Neuronal stem cell (in vitro differentiated cells): ENCODE measurements at places on chromosomes 2 and 18.

GRCh38 chr18:43592269-43592668 lies 315.0 kb upstream of the SYT4 start:
- DNase-seq: no peak

DNA sequence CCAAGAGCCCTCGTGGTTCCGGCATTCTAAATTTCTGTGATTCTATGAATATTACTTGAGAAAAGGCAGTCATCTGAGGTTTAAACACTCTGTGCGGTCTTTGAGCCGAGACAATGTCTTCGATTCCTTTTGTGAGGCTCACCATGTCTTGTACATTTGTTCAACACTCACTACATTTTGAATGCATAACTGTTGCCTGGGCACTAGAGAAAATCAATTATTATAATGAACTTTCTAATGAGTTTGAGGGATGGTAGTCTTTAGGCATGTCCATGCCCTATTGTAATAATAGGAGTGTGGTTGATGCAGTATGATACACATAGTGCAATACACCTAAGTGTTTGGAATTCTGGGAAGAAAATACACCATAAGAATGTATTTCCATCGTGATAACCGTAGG lies 703.4 kb downstream of the MBD2 start:
- no peak for DNase-seq

GRCh38 chr2:29260142-29260772 lies 145.0 kb downstream of the CLIP4 start:
- no peak for DNase-seq

DNA sequence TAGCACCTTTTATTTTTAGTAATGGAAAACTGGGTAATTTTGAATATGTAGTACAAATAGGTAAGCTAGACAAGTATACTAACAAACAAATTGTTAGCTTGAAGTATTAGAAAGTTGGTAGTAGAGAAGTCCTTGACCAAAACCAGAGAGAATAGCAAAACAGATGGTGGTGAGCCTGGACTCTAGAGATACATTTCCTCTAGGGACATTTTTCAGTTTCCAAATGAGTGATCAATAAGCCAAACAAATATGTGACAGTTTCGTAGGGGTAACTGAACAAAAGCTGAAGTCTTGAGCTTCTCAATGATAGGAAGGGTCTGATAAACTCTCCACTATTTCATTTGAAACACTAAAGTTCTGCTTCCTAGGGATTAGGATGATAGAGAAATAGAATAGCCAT lies 692.0 kb upstream of the FAM98A start:
- DNase-seq: no peak

GRCh38 chr2:149725234-149725633 lies 137.7 kb upstream of the MMADHC start:
- DNase-seq: no peak

DNA sequence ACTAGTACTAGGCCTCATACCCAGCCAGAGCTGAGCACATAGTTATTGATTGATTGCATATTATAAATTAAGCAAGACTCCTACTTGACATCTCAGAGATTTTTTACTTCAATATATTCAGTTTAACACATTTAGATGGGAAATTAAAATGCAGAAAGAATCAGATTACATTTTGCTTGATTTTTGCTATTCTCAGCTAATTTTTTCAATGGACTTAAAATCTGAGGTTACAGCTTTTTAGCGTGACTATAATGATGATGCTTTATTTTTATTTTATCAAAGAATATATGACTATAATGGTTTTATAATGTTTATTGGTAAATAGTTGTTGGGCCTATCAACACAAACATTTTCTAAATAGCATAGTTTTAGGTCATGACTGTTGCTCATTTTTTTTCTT lies 493.0 kb upstream of the CNTNAP5 start:
- DNase-seq: no peak

- DNase-seq: no peak
Measured at GRCh38 chr2:137946227-137946626, 18.0 kb upstream of the HNMT start.

GRCh38 chr18:58819051-58819450 lies 45.6 kb upstream of the ZNF532 start:
- DNase-seq: no peak

DNA sequence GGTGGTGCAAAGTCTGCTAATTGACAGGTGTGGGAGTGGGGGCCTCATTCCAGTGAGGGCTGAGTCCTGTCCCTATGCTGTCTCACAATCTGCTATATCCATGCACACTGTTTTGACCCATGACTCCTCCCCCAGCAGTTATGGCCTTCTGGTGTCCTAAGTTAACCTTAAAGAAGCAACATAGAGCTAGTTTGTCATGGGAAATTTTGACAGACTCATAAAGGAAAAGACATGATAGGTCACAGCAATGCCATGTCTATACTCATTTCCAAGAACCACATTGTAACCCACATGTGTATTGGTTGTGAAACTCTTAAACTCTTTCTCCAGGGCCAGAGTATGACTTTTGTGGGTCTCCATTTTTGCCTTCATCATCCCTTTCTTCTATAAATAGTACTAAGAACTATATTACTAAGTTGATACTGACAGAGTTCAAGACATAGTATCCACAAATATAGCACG lies 78.2 kb upstream of the SLC1A4 start:
- no peak for DNase-seq

GRCh38 chr2:237445611-237446337 lies 31.8 kb upstream of the COL6A3 start:
- DNase-seq: no peak

DNA sequence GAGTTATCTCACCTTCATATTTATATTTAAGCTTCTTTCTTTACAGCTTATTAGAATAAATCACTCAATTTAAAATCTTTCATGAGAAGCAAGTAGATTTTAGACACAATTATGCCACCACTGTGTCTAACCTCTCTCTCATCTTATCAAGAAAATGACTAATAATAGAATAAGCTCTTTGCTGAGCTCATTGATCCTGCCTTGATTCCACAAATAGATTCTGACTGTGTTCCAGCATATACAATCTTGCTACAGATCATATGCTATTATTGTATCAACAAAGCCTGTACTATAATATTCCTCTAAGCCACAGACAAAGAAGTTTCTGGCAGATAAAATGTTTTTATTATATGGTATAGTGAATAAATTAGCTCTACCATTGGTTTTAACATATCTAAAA lies 168.7 kb upstream of the GULP1 start:
- DNase-seq: no peak

- no peak for DNase-seq
Measured at GRCh38 chr2:24461685-24462084, 29.4 kb upstream of the NCOA1 start.

- peak; percentile 70 for DNase-seq
Measured at GRCh38 chr2:241354668-241355658, 1.1 kb upstream of the FARP2 start.

DNA sequence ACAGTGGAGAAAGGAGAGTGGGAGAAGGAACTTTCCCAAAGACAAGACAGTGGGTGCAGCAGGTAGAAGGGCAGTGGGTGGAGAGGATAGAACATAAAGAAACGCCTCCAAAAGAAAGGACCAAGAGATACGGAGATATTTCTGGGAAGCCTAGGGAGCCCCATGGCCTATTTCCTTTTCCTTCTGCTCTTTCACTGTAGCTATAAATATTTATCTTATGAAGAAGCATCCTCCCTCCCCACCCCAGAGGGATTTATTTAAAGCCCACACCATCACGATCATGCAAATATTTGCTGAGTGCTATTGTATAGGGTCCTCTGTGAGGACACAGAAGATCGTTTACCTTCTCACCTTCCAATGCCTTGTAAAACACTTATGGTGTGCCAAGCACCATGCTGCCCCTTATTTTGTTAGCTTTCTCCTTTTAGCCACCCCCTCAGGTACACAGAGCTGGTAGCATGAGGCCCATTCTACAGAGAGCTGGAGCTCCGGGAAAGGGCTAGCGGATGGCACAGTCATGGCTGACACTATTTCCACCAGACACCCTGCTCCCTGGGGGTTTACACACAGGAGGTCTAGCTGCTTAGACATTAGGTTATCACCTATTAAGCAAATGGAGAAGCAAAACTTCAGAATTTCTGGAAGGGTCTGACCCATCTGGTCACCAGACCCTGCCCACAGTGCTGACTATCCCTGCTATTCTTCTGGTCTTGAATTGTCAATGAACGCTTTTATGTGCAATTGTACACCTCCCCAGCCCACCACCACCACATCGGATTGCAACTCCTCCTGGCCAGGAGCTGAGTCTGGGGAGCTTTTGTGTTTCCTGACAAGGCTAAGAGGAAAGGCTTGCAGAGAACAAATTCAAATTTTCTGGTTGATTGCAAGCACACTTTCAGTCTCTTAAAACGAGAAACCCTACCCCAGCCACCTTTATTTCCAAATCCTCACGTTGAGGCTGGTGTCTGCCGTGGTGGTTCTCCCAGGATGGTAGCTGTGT lies 91.8 kb upstream of the KLF7 start:
- DNase-seq: no peak

DNA sequence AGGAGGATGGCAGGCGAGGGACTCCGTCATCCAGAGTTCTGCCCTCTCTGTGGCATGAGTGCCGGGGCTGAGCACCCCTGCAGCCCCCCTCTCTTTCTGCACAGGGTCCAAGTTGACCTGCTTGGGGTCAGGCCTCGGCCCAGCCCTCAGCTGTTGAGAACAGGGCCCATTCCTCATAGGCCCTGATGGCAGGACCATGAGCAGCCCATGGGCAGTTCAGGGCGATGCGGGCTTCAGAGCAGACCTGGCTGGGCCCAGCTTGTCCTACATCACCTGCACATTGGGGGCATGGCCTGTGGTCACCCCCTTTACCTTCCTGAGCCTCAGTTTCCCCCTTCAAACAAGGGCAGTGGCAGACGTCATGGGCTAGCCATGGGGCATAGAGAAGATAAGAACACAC lies 238.1 kb downstream of the SEPTIN10 start:
- no peak for DNase-seq

- no peak for DNase-seq
Measured at GRCh38 chr18:34707670-34708069, 2.4 kb upstream of the DTNA start.

DNA sequence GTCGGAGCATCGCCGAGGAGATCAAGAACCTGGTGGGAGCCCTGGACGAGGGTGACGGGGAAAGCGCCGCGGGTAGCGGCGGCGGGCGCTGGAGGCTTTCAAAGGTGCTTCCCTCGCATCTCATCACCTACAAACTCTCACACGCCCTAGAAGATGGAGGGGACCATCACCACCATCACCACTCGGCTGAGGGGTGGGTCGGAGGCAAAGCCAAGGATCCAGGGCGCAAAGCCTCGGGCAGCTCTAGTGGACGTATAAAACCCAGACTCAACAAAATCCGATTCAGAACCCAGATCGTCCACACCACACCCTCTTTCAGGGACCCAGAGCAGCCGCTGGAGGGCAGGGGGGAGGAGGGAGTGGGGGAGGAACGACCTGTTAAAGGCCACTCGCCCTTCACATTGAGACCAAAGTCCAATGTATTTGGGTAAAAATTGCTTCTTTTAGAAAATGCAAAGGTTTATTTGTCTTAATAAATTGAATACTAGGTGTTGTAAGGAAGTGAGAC lies 1.5 kb downstream of the SOWAHC start:
- no peak for DNase-seq

DNA sequence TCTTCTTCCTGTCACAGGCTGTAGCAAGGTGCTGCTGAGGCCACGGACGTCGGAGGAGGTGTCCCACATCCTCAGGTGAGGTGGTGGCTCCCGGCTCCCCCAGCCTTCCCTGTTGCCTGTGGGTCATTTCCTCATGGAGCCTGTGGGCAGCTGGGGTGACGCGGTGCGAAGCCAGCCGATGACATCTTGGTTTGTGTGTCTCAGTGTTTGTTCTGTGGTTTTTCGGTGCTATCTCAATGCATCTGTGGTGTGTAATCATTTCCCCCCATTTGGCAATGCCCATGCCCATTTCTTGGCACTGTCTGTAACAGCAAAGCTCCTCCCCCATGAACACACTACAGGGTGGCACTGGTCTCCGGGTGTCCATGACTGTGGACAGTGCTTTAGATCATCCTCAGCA lies 6.6 kb downstream of the D2HGDH start:
- DNase-seq: no peak

GRCh38 chr2:170747921-170748320 lies 22.3 kb upstream of the ERICH2 start:
- DNase-seq: no peak

DNA sequence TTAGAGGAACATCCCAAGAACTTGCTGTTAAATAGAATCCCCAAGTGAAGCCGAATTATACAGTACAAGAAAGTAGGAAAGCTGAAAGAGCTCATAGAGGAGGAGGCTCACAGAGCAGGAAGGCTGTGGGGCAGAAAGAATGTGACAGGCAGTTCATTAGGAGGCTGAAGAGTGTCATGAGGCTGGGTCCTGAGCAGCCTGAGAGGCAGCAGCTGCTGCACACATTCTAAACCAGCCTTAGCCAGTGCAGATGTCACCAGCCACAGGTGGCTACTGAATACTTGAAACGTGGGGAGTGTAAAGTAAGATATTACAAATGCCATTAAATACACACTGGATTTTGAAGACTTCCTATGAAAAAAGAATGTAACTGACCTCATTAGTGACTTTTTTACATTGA lies 490.2 kb upstream of the KLHL29 start:
- DNase-seq: peak; percentile 23

DNA sequence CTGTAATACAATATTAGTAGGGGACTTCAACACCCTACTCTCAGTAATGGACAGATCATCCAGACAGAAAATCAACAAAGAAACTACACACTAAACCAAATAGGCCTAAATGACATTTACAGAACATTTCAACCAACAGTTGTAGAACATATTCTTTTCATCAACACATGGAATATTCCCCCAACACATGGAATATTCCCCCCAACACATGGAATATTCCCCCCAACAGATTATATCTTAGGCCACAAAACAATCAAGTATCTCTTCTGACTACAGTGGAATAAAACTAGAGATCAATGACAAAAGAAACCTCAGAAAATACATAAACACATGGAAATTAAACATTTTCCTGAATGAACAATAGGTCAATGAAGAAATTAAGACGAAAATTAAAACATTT lies 187.2 kb upstream of the RBBP8 start:
- no peak for DNase-seq

GRCh38 chr2:217714287-217714751 lies 288.5 kb downstream of the TNS1 start:
- DNase-seq: peak; percentile 67

DNA sequence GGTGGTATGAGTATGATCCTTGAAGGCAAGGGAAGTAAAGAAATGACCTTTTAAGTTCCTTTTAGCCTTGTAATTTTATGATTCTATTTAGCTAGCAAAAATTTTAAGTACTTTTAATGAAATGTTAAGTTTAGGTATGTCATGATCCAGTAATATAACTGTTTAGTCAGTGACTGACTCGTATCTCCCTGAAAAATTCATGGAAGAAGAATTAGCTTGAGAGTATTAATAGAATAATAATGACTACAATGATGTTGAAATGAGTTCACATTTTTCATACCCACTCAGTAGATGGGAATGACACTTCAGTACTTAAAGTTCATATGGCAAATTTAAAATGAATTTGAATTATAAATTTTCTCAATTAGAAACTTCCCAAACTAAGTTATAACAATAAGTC lies 14.6 kb downstream of the RAB3GAP1 start:
- DNase-seq: no peak

GRCh38 chr2:197147942-197148341 lies 162.6 kb downstream of the ANKRD44 start:
- DNase-seq: no peak

- no peak for DNase-seq
Measured at GRCh38 chr2:200161458-200161857, 145.0 kb upstream of the SPATS2L start.
